Omental fat pad (tissue), 4 donors: ENCODE measurements at places on chromosomes 1 and 21. TPM values are rescaled to one million over a fixed set of nuclear protein-coding genes. Genes with fewer than 3 reads are reported as not detected.

OR6N1 gene
- total RNA-seq = not detected

DNA sequence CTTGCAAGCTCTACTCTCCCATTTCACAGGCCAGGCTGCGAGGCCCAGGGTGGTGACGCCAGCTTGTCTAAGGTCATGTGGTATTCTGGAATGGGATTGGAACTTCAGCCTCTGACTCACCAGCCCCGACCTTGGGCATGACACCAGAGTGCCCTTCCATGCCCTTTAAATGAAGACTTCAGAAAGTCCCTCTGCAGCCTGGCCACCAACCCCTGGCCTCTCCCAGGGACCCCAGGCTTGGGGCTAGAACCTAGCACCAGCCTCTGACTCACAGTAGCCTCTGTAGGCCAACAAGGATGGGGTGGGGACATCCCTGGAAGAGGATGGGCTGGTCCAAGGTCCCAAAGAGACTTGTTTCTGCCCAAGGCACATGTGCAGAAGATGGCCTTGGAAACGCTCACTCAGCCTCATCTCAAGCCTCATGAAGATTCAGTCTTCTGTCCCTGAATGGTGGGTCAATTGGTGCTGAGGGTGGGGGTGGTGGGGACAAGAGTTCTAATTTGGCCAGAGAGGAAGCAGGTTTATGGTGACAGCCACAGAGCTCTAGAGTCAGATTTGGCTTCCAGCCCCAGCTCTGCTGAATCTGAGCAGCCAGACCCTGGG lies 36.1 kb upstream of the RUNX3 start:
- no peak for DNase-seq

RASAL2 gene
- total RNA-seq = 17.5 TPM

DNA sequence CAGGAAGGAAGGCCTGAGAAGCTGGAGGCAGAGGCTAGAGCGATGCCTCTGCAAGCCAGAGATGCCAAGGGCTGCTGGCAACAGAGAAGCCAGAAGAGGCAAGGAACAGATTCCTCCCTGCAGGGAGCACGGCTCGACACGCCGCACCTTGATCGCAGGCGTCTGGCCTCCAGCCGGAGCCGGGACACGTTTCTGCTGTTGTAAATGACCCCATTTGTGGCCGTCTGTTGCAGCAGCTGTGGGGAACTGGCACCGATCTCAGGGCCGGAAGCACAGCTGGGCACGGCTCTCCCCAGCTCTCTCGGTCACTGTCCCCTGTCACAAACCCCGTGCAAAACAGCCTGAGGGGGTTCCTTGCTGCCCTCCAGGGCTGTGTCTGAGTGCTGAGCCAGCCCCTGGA lies 59.6 kb downstream of the SIK1 start:
- no peak for DNase-seq

FOXO6 gene
- total RNA-seq = 0.31 TPM

GRCh38 chr1:90507173-90507572 lies 209.9 kb downstream of the BARHL2 start:
- DNase-seq = no peak

GRCh38 chr1:17170571-17170970 lies 34.4 kb upstream of the PADI1 start:
- no peak for DNase-seq

OR2L13 gene
- not detected for total RNA-seq

DNA sequence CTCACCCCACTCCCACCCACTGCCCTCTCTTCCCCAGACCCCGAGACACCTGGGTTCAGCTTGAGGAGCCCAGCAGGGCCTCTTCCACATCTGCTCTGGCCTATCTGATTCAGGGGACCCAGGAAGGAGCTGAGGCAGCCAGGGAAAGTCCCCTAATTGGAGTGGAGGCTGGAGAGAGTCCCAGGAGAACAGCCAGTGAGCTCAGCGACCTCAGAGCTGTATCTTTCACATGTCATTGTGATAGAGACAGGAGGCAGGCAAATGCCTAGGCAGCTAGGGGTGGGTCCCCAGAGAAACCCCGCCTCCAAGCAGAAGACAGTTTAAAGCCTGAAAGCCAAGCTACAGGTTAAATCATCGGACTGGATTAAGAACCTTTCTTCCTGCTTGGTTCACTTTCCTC lies 122.7 kb downstream of the MATN1 start:
- DNase-seq = no peak

DNA sequence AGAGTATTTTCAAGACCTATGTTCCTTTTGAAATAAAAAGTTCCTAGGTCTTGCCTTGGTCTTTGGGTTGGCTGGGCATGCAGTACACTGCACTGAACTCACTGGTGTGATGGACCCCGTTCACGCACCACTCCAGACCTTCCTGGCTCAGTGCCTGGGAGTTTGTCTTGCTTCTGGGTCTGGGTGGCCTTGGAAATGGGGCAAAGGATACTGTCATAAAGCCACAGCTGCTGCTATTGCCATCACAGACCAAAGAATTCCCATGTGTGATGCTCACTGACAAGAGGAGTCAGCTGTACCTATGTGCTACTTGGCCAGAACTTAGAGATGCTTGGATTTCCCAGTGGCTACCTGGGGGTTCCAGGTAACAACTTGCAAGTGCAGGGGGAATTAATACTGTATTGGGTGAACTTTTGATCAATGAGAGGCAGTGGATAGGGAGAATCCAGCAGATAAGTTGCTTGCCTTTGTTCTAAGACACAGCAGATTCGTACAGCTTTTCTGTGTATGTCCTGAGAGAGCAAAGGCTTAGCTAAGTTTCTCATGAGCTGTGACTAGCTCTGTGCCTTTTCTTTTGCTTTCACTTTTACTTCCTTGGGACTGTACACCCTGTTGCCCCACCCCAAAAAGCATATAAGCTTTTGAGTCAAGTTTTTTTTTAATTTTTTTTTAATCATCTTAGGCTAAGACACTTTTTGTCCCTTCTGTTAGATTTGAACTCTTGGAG lies 115.3 kb downstream of the RUNX1 start:
- DNase-seq = no peak

- DNase-seq = no peak
Observed at GRCh38 chr1:32898056-32898455, 3.1 kb downstream of the TMEM54 start.

DNA sequence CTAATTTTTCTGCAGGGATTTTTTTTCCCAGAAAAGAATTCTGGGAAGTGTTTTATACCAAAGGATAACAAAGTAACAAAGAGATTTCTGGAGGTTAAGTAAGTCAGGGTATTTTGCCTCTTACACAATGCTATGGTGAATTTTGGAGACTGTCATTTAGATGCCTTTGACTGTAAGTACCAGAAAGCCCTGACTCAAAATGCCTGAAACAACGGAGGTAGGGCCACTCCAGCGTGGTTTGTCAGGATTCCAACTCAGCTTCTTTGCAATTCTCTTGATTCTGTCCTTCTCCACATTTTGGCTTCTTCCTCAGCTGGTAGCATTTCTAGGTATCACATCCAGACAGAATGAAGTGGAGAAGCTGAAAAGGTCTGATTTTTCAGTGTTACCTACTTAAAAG lies 106.5 kb downstream of the UCHL5 start:
- no peak for DNase-seq

GRCh38 chr21:33971492-33972013 lies 55.9 kb upstream of the ATP5PO start:
- no peak for DNase-seq

DNA sequence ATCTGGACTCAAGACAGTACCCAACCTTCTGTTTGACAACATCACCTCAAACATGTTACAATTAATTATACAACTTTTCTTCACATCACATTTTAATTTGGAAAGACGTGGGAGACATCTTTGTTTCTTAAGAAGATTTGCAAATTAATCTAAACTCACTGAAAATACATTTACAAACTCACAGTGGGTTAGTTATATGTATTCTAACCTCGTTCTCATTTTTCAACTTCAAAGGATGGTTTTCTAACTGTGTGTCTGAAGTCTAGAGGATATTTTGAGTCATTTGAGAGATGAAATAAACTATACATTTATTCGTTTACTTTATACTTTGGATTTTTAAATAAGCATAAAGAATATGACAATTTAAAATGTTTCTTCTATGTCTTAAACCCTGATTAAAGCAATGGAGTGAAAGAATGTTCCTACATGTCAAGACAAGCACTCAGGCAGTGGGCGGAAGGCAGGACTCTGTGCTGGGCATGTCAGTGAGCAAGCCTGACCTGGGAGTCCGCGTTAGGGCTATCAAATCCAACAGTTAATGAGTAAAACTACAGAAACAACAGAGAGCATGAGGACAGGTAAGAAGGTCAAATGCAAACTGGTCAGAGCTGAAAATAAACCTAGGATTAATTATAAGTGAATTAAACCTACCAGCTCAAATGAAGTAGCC lies 76.5 kb upstream of the CTTNBP2NL start:
- no peak for DNase-seq

GRCh38 chr1:158002631-158003405 lies 9.4 kb downstream of the KIRREL1 start:
- DNase-seq = no peak

DNA sequence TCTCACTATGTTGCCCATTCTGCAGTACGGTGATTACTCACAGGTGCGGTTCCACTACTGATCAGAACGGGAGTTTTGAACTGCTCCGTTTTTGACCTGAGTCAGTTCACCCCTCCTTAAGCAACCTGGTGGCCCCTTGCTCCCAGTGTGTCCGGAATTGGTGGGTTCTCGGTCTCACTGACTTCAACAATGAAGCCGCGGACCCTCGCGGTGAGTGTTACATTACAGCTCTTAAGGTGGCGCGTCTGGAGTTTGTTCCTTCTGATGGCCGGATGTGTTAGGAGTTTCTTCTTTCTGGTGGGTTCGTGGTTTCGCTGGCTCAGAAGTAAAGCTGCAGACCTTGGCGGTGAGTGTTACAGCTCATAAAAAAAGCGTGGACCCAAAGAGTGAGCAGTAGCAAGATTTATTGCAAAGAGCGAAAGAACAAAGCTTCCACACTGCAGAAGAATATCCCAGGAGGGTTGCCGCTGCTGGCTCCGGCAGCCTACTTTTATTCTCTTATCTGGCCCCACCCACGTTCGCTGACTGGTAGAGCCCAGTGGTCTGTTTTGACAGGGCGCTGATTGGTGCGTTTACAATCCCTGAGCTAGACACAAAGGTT lies 17.6 kb upstream of the PARP1 start:
- DNase-seq = no peak

APCS gene
- not detected for total RNA-seq

LPAR3 gene
- total RNA-seq = not detected

MAP1LC3C gene
- 16.9 TPM for total RNA-seq

BTBD8 gene
- total RNA-seq = 8.3 TPM

DNA sequence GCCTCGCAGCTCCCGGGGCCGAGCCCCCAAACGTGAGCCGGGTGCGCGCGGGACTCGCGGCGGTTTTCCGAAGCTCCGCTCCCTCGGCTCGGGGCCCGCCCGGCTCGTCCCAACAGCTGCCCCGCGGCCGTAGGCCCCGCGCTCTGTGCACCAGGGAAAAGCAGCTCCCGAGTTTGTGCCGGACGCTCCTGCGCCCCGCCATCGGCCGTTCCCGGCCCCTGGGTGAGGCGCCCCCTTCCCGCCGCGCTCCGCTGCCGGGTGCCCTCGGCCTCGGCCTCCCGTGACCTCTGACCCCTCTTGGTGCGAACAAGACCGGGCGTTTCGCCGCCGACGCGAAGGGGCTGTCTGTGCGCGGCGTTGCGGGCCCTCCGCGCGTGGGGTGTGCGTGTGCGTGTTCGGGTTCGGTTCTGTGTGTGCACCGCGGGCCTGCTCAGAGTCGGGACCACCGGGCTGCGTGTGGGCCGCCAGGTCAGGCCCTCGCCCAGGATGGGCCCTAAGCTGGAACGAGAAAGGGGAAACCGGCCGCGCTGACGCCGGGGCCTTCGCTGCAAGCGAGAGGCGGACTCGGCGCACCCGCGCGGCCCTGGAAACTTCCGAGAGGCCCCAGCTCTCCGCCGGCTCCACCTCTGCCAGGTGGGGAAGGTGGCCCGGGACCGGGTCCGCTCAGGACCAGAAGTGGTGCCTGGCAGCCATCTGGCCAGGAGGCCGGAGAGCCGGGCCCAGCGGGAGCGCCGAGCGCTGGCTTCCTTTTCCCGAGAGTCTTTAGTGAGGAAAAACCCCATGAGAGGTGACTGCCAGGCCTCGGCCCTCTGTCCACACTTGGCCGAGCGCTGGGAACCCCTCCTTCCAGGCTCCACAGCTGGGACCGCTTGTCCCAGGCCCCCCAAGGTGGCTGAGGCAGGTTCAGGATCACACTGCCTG lies 1.9 kb downstream of the PRDM16 start:
- no peak for DNase-seq

GRCh38 chr1:10958614-10959013 lies 53.8 kb upstream of the TARDBP start:
- no peak for DNase-seq

- DNase-seq = no peak
Observed at GRCh38 chr1:51313961-51314777, 16.2 kb downstream of the TTC39A start.

DNA sequence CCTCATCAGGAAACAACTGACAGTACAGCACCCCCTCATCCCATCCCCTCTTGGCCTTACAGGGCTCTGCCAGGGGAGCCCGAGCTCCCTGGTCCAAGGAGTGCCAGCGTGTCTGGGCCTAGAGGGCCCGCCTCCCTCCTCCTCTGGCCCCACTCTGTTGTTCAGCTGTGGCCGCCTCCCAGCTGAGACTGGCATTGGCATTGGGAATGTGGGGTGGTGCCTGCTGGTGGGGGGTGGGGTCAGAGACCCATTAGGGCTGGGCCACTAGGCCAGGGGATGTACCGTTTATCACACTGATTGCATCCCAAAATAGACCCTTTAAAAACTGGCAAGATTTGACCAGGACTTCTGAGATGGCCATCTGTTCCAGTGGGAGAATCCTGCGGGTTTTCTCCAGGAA lies 1.4 kb downstream of the LDLRAP1 start:
- DNase-seq = no peak

GRCh38 chr1:40650075-40650474 lies 15.4 kb downstream of the RIMS3 start:
- no peak for DNase-seq

GRCh38 chr1:107727866-107728265 lies 237.1 kb downstream of the VAV3 start:
- DNase-seq = no peak

DNA sequence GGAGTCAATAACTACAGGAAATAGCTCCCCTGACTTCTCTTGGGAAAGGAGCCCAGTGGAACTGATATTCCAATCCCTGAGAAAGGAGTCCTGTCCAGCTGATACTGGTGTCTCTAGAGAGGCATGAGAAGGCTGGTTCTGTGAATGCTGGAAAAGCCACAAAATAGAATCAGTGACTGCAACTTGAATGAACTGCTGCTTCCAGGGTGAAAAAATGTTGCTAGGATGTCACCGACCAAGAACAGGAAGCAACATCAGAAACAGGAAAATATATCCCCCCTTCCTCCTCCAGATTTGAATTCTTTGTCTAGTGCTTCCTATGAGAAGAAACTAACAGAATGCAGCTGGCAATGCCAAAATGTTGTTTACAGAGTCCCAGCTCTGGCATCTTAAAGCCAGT lies 269.3 kb upstream of the LYPLAL1 start:
- no peak for DNase-seq

RIPK4 gene
- 2.5 TPM for total RNA-seq
